ENCODE measurements at places on chromosomes 1 and 21.

- no peak for DNase-seq
Measured at GRCh38 chr1:2088458-2088857, 38.2 kb downstream of the PRKCZ start.

GRCh38 chr1:71521655-71522264 is 440.9 kb upstream of the ZRANB2 start:
- DNase-seq, result no peak

DNA sequence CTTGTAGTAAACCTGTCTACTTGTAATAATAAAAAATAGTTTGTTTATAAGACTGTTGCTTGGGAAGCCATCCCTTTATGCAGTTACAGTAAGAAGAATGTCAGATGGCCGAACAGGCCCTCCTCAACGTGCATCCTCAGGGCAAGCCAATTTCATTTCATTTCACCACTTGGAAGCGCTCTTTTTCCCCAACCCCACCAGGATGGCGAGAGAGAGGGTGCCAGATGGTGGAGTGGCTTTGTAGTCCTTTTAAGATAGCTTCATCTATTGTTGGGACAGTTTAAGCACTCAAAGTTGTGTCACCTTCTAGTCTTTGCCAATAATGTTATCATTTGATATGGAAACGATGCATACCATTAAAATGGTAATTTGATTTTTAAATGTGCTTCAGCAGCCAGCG is 356.3 kb upstream of the CAMK1G start:
- DNase-seq, result no peak

GRCh38 chr1:234342774-234343173 is 30.5 kb upstream of the COA6 start:
- no peak for DNase-seq

GRCh38 chr1:178538192-178538916 is 25.4 kb downstream of the TEX35 start:
- no peak for DNase-seq

- DNase-seq, result no peak
Measured at GRCh38 chr21:36120304-36120888, 14.5 kb upstream of the CBR3 start.

DNA sequence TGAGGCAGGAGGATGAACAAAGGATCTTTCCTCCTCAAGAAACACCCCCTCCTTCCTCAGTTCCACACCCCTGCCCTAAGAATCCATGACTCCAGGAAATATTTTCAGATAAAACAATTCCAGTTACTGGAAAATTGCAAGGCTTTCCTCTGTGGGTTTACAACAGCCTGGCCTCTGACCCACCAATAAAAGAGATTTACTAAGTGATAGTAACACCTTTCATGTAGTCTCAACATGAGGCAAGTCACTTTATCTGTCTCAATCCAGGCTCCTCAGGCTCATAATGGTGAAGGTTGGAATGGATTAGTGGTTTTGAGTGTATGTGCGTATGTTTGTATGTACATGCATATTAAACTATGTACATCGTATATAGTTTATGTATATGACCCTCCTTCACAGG is 71.4 kb upstream of the PPP2R5A start:
- no peak for DNase-seq

DNA sequence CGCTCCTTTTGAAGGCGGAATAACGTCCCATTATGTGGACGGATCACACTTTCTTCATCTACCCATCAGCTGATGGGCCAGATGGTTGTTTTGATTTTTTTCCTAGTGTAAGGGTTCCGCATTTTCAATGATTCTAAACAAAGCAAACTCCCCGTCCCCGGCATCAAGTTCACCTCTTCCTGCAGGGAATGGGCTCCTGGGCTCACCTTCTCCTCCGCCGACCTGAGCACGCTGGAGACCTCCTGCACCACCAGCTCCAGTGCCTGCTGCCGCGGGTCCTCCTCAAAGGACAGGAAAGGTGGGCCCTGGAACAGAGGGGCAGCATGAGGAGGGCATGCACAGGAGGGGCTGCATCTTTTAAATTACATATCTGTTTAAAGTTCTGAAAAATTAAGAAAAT is 11.9 kb downstream of the C2CD2 start:
- no peak for DNase-seq

DNA sequence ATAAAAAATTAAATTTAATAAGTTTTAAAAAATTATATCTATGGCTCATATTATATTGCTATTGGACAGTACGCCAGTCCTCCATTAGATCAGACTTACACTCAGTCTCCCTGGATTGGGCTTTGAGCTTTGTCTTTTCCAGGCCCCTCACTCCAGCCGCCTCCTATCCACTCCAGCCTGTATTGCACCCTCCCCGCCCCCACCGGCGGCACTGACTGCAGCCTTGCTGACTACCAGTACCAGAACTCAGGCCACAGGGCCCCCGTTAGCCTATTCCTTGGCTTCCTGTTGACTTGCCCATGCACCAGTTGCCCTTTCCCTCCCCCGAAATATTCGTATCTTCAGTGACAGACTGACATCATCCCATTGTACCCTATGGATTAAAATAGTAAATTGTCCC is 127.9 kb downstream of the CSMD2 start:
- no peak for DNase-seq

- DNase-seq, result no peak
Measured at GRCh38 chr1:58882322-58882948, 98.6 kb upstream of the JUN start.

DNA sequence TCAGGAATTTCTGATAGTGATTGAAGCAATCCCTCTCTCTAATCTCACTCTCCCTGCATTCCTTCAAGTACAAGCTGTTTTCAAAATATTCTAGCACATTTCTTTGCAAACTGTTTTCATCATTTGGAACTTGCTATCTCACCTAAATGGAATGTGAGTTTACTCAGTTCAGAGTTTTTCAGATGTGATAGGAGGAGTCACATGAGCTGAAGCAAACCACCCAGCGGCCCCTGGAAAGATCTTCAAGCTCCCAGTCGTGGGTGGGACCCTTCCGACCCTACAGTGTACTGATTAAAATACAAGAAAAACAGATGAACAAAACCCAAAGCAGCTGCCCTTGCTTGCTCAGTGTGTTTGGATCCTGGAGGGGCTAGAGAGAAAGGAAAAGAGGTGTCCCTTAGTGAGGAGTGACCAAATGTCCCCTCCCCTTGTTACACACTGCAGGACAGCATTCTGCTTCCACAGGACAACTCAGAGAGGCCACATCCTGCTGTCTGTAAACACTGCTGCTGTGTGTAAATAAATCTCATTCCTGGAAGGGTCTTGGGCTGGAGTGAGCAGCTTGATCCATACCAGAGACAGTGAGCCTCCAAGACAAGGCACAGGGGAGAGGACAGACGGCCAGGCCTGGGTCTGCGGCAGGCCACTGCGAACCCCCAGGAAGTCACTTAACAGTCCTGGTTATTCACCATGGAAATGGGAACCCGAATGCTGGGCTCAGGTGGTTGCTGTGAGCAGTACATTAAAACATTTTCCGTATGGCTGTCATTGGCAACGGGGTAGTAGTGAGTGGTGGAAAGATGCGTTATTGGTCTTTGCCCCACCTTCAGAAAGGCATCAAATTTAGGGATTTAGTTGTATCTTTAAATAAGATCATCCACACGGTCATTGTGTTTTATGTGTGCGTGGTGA is 229.2 kb downstream of the RHOU start:
- no peak for DNase-seq

GRCh38 chr21:42556960-42557359 is 43.3 kb downstream of the SLC37A1 start:
- no peak for DNase-seq

- no peak for DNase-seq
Measured at GRCh38 chr1:237814319-237814924, 76.3 kb downstream of the ZP4 start.

GRCh38 chr1:227994632-227995300 is 12.0 kb upstream of the WNT3A start:
- DNase-seq, result no peak

DNA sequence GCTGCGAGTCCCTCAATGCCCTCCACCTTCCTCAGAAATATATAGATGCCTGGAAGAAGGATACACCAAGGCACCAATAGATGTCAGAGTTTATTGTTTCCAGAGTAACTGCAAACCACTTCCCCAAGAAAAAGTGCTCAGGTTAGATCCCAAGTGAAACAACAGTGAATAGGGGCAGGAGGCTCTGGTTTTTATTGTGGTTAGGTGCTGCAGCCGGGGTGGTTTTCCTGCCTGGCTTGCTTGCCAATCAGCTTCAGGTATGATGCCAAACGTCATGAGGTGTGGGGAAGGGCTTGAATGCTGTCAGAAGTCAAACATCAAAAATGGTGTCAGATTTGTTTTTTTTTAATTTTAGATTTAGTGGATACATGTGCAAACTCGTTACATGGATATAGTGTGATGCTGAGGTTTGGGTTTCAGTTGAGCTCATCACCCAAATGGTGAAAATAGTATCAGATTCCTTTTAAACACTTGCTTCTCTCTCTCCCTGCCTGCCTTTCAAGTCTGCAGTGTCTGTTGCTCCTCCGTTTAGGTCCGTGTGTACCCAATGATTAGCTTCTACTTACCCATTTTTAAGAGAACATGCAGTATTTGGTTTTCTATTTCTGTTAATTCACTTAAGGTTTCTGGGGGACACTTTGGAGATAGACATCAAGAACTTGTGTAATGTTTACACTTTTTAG is 1317.0 kb downstream of the MRPL39 start:
- peak; percentile 32 for DNase-seq

GRCh38 chr1:93976291-93976690 is 67.1 kb upstream of the GCLM start:
- DNase-seq, result no peak

- DNase-seq, result no peak
Measured at GRCh38 chr1:55702064-55702463, 486.9 kb upstream of the USP24 start.

- DNase-seq, result peak; percentile 78
Measured at GRCh38 chr21:23968722-23969647, 1638.3 kb downstream of the MRPL39 start.

DNA sequence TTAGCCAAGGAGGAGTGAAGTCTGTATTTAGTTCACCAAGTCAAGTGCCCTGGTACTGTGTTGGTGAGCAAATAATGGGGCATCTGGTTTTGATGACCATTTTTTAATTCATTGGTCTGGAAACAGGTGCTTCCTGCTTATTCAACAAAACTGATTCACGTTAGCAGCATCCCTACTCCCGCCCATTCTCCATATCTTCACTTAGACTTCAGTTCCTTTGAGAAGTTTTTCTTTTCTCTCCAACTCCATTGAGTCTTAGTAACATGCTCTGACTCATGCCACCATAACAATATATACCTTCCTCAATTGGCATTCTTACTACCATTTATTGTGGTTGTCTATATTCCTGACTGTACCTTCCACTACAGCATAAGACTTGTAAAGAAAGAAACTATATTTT is 468.9 kb downstream of the DPYD start:
- DNase-seq, result no peak

DNA sequence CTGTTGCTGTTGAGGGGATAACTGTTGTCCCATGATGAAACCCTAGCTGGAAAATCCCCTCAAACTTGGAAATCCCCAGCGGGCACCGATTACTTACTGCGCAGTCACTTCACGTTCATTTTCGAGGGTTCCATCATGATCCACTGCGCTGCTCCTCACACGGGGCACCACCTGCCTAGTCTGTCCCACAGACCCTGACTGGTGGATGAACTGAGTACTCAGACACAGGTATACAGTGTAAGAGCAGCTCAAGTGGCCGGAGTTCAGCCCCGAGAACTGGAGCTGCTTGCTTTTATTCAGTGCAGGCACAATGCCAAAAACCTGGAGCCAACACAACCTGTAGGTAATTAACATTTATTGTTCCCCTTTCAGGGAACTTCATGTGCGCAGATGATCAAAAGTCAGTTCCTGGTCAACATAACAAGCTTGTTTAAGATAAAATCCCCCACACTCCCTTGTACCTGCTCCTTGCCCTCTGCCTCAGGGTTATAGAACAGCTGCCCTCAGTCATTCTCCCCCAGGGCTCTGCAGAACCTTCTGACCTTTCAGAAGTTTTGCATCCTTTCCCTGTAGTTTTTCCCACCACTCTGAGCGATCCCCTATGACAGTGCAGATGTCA is 46.5 kb upstream of the PRELP start:
- no peak for DNase-seq

DNA sequence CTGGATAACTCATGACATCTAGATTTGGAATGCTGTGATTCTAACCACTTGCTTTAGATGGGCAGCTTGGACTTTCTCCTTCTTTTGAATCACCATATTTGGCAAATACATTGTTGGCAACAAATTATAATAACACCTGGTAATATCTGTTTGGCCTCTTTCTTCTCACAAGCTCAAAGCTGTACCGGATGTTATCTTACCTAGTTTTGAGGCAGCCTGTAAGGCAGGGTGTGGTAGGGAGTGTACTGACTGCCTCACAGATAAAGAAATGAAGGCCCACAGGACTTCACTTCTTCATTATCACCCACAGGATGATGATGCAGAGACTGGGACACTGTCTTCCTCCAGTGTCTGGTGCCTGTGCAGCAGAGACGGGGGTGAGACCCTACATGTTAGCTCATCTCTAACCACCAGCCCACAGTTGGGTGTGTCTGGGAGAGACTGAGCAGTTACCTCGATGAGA is 28.5 kb downstream of the TUFT1 start:
- peak; percentile 11 for DNase-seq

DNA sequence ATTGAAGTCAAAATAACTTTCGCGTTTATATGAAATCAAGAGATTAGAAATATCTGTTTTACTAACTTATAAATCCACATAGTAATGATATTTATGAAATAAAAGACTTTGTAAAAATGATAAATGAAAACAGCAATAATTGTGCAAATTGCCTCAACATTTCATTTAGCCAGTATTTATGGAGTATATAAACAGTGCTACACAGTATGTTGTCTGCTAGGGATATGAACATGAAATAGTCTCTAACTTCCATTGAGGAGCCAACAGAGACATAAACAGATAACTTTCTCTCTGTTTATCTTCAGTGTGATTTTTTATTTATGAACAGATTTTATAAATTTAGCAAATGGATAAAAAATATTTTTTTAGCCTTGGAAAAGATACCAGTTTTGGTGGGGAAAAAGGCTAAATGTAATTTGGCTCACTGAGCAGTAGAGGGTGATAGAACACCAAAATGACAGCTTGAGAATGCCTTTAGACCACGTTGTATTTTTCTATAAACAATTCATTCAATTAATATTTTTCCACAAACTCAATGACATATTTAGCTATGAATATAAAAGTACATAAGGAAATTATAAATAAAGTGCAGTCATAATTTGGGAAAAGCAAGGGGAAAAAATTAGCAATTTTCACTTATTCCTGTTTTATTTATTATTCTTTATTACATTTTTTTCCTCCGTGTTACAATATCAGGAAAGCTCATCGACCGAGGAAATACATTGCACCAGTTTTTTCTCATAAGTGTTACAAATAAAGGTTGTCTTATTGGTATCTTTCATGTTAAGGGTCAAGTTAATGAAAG is 47.5 kb upstream of the EEIG2 start:
- peak; percentile 40 for DNase-seq

DNA sequence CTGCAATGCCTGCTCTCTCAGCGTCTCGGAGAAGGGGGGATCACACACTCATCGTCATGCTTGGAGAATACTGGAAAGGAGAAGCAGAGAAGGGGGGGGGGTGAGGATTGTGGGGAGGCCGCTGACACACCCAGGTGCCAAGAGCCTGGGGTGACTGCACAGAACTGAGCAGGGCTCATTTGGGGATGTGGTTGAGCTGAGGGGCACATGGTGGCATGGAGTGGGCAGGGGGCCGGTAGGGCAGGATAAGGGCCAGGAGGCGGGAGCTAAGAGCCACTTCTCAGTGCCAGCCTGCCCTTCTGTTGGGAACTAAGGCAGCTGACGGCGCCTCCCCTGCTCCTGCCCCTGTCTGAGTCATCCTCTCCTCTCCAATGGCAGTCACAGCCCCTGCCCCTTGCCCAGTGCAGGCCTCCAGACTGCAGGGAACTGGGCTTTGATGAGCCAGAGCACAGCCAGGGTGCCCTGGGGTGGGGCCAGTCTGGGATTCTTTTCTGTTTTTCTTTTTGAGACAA is 27.2 kb downstream of the MRPL37 start:
- no peak for DNase-seq
